ENCODE measurements at places on chromosomes 11 and 22.

DNA sequence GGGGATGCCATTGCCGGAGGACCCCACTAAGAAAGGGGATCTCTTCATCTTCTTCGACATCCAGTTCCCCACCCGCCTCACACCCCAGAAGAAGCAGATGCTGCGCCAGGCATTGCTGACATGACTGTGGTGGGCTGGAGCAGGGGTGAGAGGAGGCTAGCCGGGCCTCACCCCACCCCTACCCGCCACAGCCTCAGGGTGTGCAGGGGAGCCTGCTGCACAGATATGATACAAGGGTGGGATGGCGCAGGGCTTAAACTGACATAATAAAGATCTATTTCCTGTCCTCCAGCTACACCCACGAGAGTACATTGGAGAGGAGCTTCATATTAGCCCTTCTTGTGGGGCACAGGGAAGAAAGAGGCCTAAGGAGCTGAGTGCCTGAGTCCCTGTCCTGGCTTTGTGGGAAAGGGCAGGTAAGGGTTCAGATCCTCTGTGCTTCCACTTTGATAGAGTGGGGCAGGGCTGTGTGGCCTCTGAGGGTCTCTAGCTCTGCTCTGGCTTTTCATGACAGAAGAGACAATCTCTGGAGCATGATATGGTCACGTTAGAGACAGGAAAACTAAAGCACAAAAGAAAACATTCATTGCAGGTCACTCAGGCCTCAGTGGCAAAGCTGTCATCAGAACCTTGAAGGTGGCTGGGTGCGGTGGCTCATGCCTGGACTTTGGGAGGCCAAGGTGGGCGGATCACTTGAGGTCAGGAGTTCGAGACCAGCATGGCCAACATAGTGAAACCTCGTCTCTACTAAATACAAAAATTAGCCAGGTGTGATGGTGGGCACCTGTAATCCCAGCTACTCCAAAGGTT lies 12.4 kb downstream of the UCP2 start:
- DNase-seq, result no peak

DNA sequence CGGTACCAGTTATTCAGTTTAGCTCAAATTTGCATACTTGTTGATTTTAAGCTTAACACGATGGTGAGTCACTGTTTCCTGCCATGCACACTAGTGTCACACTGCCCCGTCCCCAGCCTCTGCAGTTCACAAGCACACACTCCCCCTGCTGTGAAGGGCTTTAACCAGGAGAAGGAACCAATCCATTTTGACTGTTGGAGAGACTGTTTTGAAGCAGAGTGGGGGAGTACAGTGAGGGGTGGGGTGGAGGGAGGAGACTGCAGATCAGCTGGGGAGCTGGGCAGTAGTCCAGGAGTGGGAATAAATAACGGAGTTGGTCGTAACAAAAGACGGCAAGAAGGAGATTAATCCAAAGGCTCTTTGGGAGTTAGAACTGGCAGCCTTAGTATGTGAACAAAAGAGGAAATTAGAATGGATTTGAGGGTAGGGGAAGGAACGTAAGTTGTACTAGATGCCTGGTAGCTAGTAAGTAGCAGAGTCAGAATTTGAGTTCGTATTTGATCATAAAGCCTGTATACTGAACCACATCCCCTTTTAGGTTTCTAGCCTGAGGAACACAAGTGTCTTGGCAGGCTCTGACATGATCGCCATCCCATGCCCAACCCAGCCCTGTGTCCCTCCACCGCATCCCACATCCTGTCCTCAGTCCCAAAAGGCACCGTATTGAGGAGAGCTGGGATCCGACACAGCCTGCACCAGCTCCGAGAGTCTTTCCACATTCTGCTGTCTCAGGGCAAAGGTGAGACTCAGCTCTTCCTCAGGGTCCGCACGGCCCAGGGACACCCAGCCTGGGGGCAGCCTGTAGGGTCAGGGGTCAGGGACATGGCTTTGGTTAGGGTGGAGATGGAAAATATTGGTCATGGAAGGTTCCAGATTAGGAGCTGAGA lies 862 bp downstream of the TPP1 start:
- DNase-seq, result no peak

DNA sequence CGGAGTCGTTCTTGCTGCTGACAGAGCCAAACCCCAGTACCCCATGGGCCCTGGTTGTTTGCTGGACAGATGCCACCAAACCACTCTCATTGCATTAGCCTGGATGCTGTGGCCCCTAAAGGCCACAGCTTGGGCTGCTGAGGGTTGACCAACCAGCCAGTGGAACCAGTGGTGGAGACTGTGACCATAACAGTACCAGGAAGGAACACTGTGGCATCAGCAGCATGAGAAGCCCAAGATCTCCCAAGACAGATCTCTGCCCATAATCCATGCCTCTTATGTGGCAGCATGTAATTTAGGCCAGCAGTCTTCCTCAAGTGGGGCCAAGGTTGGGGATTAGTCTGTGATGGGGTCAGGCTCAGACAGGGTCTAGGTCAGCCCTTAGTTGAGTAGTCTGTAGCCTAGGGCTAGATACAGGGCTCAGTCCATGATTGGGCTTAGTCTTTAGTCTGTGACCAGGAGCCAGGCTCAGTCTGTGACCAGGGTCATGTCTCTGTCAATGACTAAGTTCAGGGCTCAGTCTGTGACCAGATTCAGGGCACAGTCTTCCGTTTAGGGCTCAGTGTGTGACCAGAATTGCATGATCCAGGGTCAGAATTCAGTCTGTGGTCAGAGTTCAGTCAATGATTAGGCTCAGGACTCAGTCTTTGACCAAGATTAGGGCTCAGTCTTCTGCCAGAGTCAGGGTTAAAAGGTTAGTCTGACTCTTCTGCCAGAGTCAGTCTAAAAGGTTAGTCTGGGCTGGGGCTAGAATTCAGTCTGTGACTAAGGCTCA lies 4.5 kb upstream of the INPP5J start:
- DNase-seq, result no peak

- DNase-seq, result peak; percentile 16
Measured at GRCh38 chr11:75896843-75897419, 81.9 kb downstream of the UVRAG start.

DNA sequence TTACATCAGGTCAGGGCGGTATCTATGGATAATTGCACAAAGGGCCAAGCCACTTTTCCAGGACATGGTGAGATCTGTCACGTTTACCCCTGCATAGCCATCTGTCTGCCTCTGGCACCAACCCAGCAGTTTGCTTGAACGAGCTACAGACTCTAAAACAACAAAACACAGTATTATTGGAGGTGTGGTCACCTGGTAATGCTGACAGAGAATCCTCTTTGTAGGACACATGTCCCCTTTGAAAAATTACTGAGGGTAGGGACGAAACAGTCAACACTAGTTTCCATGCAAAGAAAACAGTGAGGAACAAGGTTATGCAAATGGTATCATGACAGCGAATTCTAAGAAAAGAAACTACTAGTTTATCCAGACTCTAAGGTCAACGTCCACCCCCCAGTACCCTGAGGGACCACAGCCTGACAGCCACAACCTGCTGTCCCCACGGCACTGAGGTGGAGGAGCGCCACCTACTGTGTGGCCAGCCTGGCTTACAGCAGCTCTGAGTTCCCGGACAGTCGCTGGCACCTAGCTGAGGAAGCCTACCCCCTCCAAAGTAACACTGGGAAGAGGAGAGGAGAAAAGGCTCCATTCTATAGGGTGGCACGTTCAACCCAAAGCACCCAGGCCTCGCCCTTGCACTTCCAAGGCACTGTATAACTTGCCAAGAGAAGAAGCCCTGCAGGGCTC lies 117.4 kb upstream of the BID start:
- DNase-seq, result peak; percentile 75

DNA sequence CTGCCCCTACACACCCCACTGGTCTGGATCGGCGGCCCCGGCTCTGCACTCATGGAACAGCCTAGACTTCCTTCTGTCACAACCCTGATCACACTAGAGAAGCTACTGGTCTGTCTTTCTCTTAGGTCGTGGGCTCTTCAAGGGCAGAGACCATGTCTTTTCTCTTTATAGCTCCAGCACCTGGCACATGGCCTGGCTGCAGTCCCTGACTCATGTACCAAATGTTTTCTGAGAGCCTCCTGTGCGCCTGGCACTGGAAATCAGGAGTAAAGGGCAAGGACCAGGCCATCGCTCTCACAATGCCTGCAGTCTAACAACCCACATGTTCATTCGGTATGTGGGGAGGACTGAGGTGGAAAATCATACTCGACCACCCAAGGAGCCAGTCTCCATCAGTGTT lies 7.5 kb downstream of the ASCC2 start:
- no peak for DNase-seq

GRCh38 chr11:2787816-2788167 lies 88.0 kb upstream of the KCNQ1OT1 start:
- DNase-seq, result no peak

GRCh38 chr11:68757711-68758110 lies 6.4 kb upstream of the TESMIN start:
- no peak for DNase-seq

DNA sequence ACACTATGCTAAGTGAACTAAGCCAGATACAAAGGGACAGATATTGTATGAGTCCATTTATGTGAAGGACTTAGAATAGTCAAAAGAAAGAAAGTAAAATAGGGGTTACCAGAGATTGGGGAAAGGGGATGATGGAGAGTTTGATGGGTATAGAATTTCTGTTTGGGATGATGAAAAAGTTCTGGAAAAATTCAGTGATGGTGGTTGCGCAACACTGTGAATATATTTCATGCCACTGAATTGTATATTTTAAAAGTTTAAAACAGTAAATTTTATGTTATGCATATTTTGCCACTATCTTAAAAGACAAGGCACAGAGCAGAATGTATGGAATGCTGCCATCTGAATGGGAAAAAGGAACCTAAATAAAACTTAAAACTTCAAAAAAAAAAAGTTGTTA lies 29.2 kb downstream of the TESMIN start:
- DNase-seq, result no peak

- DNase-seq, result no peak
Measured at GRCh38 chr22:45548991-45549761, 46.5 kb downstream of the FBLN1 start.

GRCh38 chr11:58613228-58613627 lies 9.2 kb upstream of the CNTF start:
- no peak for DNase-seq

- DNase-seq, result no peak
Measured at GRCh38 chr11:107957109-107957588, 28.9 kb downstream of the RAB39A start.

DNA sequence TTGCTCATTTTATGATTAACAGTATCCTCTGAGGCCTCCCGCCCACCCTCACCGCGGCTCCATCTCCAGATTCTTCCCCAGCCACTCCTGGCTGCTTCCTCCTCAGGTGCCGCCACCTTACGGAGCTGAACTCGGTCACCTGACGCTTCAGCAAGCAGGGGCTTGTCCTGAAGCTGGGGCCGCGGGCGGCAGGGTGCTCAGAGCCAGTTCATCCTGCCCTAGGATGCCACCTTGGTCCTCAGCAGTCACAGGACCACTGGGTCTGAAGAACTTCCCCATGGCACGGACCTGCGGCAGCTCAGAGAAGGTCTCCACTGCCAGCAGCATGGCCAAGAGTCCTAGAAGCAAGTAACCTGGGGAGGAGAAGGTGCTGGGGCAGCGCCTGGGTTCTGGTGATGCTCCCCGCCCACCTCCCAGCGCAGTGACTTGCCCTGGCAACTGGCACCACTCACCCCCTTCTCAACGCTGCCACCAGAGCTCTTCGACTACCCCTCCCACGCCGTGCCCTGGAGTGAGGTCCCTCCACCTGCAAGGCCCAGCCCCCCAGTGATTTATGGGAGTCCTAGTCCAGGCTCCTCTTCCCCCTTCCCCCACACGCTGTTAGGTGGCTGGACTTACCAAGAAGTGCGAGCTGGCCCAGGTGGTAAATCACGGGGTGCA lies 2.6 kb downstream of the KCNK7 start:
- no peak for DNase-seq

Data from HuH-7 (cell line).